Endothelial cell (in vitro differentiated cells): ENCODE measurements at places on chromosomes 1 and 21. TPM values are rescaled to one million over a fixed set of nuclear protein-coding genes. Genes with fewer than 3 reads are reported as not detected.

- no peaks in the 10 kb centered on the region for H3K36me3 ChIP-seq
- no peak overlapping the region for H3K27ac ChIP-seq
- peaks cover 3% of the 10 kb centered on the region for H3K4me1 ChIP-seq
- DNase-seq: peak; percentile 23
- no peak overlapping the region for H3K4me3 ChIP-seq
Measured at GRCh38 chr21:39373634-39374033, 24.7 kb upstream of the HMGN1 start.

GRCh38 chr1:85027242-85027983, 20.9 kb downstream of the MCOLN3 start:
- H3K27ac ChIP-seq: no peak overlapping the region
- H3K36me3 ChIP-seq: no peaks in the 10 kb centered on the region
- no peak overlapping the region for H3K4me3 ChIP-seq
- no peak for DNase-seq

DNA sequence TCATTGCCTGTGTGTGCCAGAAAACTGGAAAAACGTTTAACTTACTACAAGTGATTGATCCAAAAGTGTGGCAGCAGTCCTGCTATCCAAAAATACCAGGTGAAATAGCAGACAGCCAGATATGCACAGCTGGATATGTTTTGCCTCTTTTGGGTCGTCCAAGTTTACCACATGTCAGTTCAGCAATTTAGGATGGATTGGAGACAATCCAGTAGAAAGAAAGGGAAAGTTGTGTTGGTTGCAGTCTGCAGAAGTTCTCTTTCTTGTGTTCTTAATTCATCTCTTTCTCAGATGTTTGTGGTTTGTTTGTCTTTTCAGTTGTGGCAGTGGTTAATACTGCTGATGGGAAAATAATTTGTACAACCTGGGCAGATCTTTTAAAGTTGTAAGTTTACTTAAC, 645.0 kb downstream of the PTPRC start:
- H3K36me3 ChIP-seq: no peaks in the 10 kb centered on the region
- H3K4me1 ChIP-seq: no peaks in the 10 kb centered on the region
- no peaks in the 10 kb centered on the region for H3K27me3 ChIP-seq
- no peak overlapping the region for H3K4me3 ChIP-seq
- H3K27ac ChIP-seq: no peak overlapping the region
- DNase-seq: no peak

The TMPRSS15 gene
- not detected for total RNA-seq

The SLC9C2 gene
- 0.51 TPM for total RNA-seq

The EPHA8 gene
- total RNA-seq: not detected

The NOTCH2NLA gene
- 4.7 TPM for total RNA-seq

The S100A2 gene
- not detected for total RNA-seq

The TRIM46 gene
- total RNA-seq: 8.5 TPM

DNA sequence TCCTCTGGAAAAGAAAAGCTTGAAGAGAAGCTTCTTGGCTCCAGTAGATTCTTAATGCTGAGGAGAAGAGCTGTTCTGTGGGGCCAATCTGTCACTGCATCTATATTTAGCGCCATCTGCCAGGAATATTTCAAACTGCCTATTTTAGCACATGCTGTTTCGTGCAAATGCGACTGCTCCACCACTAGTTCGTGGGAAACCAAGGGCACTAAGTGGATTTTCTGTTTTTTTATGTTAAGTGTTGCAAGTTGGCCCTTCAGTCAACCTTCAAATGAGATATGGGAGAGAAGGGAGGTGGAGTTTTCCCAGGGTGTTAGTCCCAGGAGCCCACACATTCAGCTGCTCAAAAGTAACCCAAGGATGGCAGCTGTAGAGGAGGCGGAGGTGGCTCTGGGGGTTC, 91.9 kb downstream of the TSEN15 start:
- DNase-seq: no peak
- no peak overlapping the region for H3K27ac ChIP-seq
- H3K27me3 ChIP-seq: peaks cover 2% of the 10 kb centered on the region
- peaks cover 4% of the 10 kb centered on the region for H3K36me3 ChIP-seq
- peaks cover 4% of the 10 kb centered on the region for H3K4me1 ChIP-seq

GRCh38 chr1:44043176-44044070, 12.2 kb upstream of the SLC6A9 start:
- peaks cover 17% of the 10 kb centered on the region for H3K4me1 ChIP-seq
- no peak overlapping the region for H3K27ac ChIP-seq
- DNase-seq: no peak

DNA sequence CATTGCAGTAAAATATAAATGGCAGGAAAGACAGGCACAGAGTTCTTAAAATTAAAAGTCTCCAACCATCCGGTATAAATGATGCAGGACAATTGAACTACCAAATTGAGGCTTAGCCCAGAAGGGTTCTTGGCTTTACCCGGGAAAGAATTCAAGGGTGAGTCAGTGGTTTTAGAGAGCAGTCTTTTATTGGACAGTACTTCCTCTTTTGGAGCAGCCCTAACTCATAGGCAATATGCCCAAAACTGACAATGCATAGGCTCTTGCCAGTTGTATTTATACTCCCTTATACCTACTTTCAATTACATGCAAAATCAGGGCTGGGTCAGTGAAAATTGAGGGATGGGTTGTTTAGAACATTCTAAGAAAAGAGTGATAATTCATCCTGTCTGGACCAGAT, 1628.9 kb upstream of the PRMT6 start:
- no peak overlapping the region for H3K27ac ChIP-seq
- no peaks in the 10 kb centered on the region for H3K4me1 ChIP-seq
- DNase-seq: no peak
- H3K36me3 ChIP-seq: no peaks in the 10 kb centered on the region
- no peak overlapping the region for H3K4me3 ChIP-seq

The RAB3GAP2 gene
- 34.5 TPM for total RNA-seq

DNA sequence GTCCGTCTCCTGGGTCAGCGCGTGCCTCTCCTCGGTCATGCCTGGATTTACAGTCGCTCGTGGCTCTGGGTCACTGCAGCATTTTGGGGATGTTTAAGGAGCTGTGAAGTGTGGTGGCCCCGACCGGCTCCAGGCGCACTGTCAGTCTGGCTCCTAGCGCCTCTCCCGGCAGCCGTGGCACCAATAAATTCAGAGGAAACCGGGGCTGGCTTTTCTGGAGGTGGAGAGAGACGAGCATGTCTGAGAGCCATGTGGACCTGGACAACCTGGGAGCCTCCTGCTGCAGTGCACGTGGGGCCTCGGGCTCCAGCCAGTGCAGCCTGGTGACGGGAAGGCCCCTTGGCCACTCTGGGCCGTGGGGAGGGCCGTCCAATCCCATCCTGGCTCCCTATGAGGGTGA, 17.1 kb downstream of the PLCH2 start:
- no peaks in the 10 kb centered on the region for H3K4me1 ChIP-seq
- H3K4me3 ChIP-seq: no peak overlapping the region
- no peak for DNase-seq

DNA sequence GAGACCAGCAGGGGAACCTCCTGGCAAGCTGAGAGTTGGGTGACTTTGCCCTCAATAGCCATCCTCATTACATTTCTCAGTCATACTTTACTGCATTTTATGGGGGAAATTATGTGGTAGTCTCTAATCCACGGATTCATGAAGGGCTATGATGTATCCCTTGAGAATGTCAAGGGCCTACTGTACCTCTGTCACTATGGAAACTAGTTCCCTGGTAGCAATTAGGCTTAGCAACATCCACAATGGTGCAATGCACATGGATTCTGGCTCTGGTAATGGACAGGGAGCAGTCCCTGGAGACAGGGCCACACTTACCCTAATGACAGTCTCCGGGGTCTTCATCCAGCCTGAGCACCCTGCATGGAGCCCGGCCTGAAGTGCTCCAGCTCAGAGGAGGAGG, 26.5 kb downstream of the LRRN2 start:
- peaks cover 42% of the 10 kb centered on the region for H3K4me1 ChIP-seq
- no peak overlapping the region for H3K4me3 ChIP-seq
- no peak for DNase-seq
- peaks cover 22% of the 10 kb centered on the region for H3K36me3 ChIP-seq

The VHLL gene
- total RNA-seq: not detected

The UTP11 gene
- 44.7 TPM for total RNA-seq

- H3K4me3 ChIP-seq: no peak overlapping the region
- H3K27ac ChIP-seq: no peak overlapping the region
- no peaks in the 10 kb centered on the region for H3K4me1 ChIP-seq
- no peaks in the 10 kb centered on the region for H3K36me3 ChIP-seq
Measured at GRCh38 chr1:95382000-95382786, 148.2 kb downstream of the RWDD3 start.

The S100A1 gene
- total RNA-seq: not detected

GRCh38 chr1:196403803-196404690, 204.2 kb downstream of the KCNT2 start:
- H3K4me3 ChIP-seq: no peak overlapping the region
- H3K4me1 ChIP-seq: peaks cover 21% of the 10 kb centered on the region
- no peak overlapping the region for H3K27ac ChIP-seq
- no peaks in the 10 kb centered on the region for H3K27me3 ChIP-seq
- DNase-seq: no peak

The SIM2 gene
- total RNA-seq: 17.1 TPM

DNA sequence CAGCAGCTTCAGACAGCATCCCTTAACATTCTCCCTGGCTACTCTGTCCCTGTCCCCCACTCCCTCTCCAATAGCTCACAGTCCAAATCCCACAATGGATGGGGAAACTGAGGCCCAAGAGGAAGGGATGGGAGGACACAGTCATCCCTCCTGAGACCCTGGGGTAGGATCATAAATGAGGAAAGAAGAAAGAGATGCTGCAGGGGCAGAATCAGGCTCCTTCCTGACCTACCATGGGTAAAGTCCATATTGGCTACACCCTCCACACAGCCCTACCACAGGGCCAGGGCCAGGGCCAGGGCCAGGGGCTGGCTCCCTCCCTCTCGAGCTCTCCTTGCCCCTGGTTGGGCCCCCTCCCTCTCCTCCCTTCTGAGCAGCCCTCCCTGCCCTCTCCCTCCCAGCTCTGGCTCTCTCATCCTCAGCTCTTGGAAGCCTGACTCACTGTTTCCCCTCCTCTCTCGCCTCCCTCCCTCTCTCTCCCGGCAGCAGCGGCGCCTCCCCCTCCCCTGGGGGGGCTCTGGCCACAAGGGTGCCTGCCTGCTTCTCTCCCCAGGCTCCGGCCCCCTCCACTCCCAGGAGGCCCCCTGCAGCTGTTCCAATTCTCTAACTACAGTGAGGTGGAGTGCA, 4.9 kb downstream of the AHDC1 start:
- H3K27me3 ChIP-seq: peaks cover 6% of the 10 kb centered on the region
- no peak for DNase-seq
- H3K4me3 ChIP-seq: no peak overlapping the region
- H3K4me1 ChIP-seq: peaks cover 34% of the 10 kb centered on the region

GRCh38 chr1:95685081-95685480, 451.1 kb downstream of the RWDD3 start:
- no peak overlapping the region for H3K4me3 ChIP-seq
- H3K27me3 ChIP-seq: no peaks in the 10 kb centered on the region
- peaks cover 5% of the 10 kb centered on the region for H3K4me1 ChIP-seq
- H3K27ac ChIP-seq: no peak overlapping the region
- no peak for DNase-seq

- no peaks in the 10 kb centered on the region for H3K36me3 ChIP-seq
- peaks cover 2% of the 10 kb centered on the region for H3K27me3 ChIP-seq
- no peaks in the 10 kb centered on the region for H3K4me1 ChIP-seq
- no peak overlapping the region for H3K4me3 ChIP-seq
Measured at GRCh38 chr1:22236166-22236565, 93.3 kb upstream of the WNT4 start.

DNA sequence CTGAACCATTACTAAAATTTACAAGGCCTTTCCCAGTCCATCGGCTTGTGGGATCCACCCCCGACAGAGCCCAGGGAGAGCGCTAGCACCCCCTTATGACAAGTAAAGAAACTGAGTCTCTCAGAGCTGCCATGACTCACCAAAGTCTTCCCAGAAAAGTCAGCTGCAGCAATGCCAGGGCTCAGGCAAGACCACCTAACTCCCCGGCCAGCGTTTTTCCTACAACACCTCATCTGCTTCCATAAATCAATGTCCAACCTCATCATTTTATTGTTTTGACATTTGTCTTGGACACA, 15.0 kb downstream of the DHCR24 start:
- H3K36me3 ChIP-seq: peaks cover 41% of the 10 kb centered on the region
- DNase-seq: no peak

GRCh38 chr21:42042651-42043050, 28.5 kb upstream of the UMODL1 start:
- H3K4me3 ChIP-seq: no peak overlapping the region
- peaks cover 2% of the 10 kb centered on the region for H3K27me3 ChIP-seq
- no peak overlapping the region for H3K27ac ChIP-seq
- H3K4me1 ChIP-seq: no peaks in the 10 kb centered on the region
- DNase-seq: no peak

The OR10K2 gene
- total RNA-seq: not detected

DNA sequence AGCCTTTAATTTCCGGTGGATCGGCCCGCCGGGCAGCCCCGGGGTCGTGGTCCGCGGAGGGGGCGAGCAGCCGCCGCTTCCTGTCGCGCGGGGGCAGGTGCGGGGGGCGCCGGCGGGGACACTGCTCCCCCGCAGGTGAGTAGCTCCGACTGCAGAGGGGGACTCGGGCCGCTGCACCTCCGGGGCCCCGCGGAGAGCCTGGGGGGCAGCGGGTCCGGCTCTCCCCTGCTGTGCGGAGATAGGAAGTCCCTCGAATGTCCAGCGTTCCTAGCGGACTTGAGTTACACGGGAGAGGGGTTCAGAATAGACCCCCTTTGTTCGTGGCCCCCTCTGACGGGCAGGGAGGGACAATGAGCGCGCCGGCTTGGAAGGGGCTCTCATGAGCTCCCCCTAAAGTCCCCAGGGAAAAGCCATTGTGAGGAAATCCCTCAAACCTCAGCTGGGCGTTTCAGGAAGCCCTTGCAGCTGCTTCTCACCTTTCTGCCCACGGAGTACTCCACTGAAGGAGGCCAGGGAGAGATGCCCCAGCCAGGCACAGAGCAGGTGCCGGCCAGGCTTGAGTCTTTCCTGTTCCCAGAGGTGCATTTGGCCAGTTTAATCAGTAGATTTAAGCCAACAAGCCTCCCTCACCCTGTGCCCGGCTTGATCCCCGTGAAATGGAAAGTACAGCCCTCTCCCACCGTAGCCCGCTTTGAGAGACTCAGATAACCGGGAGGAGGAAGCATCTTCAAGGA, 925 bp downstream of the PDE9A start:
- H3K36me3 ChIP-seq: peaks cover 14% of the 10 kb centered on the region
- peaks cover 19% of the 10 kb centered on the region for H3K4me1 ChIP-seq
- H3K27me3 ChIP-seq: peaks cover 22% of the 10 kb centered on the region
- DNase-seq: peak; percentile 41

The GUCA2B gene
- not detected for total RNA-seq

GRCh38 chr1:234325878-234326496, 47.3 kb upstream of the COA6 start:
- no peak overlapping the region for H3K4me3 ChIP-seq
- no peaks in the 10 kb centered on the region for H3K36me3 ChIP-seq
- no peak for DNase-seq
- no peak overlapping the region for H3K27ac ChIP-seq
- H3K27me3 ChIP-seq: no peaks in the 10 kb centered on the region

- no peak overlapping the region for H3K4me3 ChIP-seq
- DNase-seq: no peak
- peaks cover 3% of the 10 kb centered on the region for H3K27me3 ChIP-seq
- H3K4me1 ChIP-seq: no peaks in the 10 kb centered on the region
- peaks cover 9% of the 10 kb centered on the region for H3K36me3 ChIP-seq
Measured at GRCh38 chr1:114741963-114742746, 15.6 kb downstream of the CSDE1 start.
